ENCODE measurements at places on chromosomes 11 and 22.

DNA sequence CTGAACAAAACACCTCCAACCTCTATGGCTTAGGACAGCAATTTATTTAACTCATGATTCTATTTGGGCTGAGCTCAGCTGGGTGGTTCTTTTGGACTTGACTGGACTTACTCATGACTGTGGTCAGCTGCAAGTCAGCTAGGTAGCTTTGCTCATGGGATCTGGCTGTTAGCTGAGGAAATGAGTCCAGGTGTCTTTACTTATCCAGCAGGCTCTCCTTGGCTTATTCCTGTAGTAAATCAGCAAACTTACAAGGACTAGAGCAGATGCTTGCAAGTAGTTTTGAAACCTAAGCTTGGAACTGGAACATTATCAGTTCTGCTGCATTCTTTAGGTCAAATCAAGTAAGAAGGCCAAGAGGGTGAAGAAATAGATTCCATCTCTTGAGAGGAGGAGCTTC lies 8.0 kb upstream of the HIKESHI start:
- DNase-seq = no peak

- DNase-seq = no peak
These were observed 36.1 kb downstream of the AMBRA1 start for GRCh38 chr11:46557684-46558151.

GRCh38 chr11:78187366-78188285 lies 800 bp downstream of the KCTD21 start:
- DNase-seq = peak; percentile 76

GRCh38 chr11:16261836-16262644 lies 94.3 kb downstream of the SOX6 start:
- DNase-seq = no peak

- no peak for DNase-seq
These were observed 54.6 kb upstream of the SC5D start for GRCh38 chr11:121237686-121238658.

- DNase-seq = no peak
These were observed 4.9 kb downstream of the DAGLA start for GRCh38 chr11:61684870-61685616.

DNA sequence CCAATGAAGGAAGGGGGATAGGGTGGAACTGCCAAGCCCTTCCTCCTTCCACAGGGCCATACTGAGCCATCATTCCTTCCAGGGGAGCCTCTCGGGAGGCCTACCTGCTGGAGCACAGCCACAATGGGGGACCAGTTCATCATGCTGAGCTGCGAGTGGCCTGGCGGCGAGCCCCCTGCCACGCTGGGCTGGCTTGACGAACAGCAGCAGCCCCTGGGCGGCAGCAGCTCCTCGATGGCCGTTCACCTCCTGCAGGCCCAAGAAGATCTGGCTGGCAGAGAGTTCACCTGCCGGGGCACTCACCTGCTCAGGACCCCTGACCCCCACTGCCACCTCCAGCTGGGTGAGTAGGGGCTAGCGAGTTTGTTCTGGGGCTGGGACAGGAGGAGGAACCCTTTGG lies 5.9 kb downstream of the VSIG10L2 start:
- DNase-seq = no peak

- DNase-seq = no peak
These were observed 94.3 kb downstream of the PIWIL4 start for GRCh38 chr11:94661444-94661843.

GRCh38 chr11:134476435-134477021 lies 64.5 kb upstream of the B3GAT1 start:
- no peak for DNase-seq

DNA sequence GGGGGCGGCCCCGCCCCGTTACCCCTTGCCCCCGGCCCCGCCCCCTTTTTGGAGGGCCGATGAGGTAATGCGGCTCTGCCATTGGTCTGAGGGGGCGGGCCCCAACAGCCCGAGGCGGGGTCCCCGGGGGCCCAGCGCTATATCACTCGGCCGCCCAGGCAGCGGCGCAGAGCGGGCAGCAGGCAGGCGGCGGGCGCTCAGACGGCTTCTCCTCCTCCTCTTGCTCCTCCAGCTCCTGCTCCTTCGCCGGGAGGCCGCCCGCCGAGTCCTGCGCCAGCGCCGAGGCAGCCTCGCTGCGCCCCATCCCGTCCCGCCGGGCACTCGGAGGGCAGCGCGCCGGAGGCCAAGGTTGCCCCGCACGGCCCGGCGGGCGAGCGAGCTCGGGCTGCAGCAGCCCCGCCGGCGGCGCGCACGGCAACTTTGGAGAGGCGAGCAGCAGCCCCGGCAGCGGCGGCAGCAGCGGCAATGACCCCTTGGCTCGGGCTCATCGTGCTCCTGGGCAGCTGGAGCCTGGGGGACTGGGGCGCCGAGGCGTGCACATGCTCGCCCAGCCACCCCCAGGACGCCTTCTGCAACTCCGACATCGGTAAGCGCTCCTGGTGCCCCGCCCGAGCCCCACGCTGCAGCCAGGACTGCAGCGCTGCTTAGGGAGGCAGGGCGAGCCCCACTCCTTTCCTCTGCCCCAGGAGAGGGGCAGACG lies at the start of gene TIMP3:
Gene TIMP3 (plus strand): TSS at position 169 of the 700 bp plus-strand sequence. CDS start 297 bp downstream, at position 466.
- DNase-seq = no peak

DNA sequence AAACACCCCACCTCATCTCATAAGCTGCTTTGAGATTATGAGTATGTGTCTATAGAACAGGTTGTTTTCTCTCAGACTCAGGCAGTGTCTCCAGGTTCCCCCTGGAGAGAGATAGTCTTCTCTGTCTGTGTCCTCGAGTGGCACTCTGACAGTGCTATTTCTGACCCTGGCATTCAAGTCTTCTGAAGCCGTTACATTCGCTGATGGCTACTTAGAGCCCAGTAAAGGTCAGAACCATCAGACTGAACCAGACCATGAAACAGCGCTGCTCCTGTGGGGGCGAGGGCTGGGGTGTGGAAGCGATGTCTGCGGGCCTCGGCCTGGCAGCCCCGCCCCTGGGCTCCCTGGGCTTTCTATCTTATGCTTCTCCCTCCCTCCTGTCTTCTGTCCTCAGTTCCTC lies 23.5 kb downstream of the SHISA8 start:
- no peak for DNase-seq

DNA sequence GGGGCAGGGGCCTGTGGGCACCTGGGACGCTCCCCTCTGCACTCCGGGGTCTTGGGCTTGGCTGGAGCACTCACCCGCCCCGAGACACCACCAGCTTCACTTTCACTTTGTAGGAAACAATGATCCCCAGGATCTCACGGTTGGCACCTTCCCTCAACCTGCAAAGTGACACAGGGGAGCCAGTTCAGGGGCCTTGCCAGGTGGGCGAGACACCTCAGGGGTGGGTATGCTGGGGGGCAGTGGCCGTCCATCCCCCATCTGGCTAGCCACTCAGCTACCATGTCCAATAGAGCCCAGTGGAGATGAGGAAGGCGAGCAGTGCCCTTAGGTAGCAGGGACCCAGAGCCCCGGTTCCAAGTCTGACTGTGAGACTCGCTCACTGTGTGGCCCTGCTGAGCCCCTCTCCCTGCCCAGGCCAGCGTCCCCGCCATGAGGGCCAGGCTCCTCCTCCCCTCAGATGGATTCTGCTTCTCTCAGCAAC lies 32.3 kb downstream of the TPBGL start:
- no peak for DNase-seq

DNA sequence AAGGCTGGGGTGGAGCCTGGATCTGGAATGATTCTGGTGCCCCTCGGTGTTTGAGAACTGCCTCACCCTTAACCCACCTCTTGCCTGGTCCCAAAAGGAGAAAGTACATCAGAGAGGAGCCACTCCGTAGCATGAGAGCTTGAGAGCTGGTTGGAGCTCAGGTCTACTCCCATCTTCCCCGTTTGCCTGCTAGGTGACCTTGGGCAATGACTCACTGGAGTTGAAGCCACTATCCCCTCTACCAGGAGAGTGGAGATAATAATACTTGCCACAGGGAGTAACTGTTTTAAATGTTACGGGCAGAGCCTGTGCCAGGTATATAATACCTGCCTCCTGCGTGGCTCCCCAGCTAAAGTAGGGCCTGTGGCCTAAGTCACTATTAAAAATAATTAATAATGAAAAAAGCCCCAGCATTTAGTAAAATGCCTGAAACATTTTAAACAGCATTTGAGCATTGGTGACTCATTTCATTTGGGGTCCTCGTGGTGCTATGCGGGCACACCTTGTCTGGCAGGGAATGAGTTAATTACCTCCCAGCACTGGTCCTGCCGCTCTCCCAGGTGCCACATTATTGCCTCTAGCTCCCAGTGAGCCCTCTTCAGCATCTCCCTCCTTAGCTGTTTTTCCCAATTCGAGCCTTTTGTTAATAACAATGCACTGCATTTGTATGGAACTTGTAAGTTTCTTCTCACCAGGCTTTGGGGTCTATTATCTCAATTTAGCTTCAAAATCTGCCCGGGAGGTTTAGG lies 22.5 kb downstream of the CYTH4 start:
- DNase-seq = no peak

DNA sequence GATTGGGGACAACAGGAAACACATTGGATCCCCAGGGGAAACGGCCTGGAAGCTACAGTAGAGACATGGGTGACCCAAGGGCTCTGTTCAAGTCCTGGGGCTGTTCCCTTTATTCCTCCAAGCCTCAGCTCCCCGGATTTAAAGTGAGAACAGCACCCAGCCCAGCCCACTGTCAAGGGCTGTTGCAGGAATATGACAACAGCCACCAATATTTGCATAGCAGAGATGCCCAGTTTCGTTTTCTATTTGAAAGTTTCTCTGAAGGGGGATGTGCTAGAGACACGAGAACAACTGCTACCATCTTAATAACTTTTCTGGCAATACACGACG lies 81.1 kb upstream of the WNT7B start:
- DNase-seq = peak; percentile 66

- DNase-seq = no peak
These were observed 18.4 kb downstream of the PHF21A start for GRCh38 chr11:46102843-46103242.

DNA sequence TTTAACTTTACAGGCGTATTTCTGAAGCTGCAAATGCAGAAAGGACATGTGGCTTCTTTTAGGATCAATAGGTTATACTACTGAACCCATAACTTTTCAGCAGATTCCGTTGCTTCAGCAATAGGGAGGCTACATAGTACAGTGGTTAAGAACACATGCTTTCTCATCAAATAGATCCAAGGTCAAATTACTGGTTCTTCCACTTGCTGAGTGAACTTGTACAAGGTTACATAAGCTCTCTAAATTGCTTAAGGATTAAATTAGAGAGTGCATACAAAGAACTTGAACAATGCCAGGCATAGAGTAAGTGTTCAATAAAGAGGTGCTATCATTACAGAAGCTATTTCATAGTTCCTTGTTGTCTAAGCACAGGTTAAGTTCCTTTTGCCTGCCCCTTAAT lies 129.6 kb downstream of the BARX2 start:
- no peak for DNase-seq

GRCh38 chr11:31620434-31620833 lies 110.9 kb downstream of the ELP4 start:
- DNase-seq = no peak

DNA sequence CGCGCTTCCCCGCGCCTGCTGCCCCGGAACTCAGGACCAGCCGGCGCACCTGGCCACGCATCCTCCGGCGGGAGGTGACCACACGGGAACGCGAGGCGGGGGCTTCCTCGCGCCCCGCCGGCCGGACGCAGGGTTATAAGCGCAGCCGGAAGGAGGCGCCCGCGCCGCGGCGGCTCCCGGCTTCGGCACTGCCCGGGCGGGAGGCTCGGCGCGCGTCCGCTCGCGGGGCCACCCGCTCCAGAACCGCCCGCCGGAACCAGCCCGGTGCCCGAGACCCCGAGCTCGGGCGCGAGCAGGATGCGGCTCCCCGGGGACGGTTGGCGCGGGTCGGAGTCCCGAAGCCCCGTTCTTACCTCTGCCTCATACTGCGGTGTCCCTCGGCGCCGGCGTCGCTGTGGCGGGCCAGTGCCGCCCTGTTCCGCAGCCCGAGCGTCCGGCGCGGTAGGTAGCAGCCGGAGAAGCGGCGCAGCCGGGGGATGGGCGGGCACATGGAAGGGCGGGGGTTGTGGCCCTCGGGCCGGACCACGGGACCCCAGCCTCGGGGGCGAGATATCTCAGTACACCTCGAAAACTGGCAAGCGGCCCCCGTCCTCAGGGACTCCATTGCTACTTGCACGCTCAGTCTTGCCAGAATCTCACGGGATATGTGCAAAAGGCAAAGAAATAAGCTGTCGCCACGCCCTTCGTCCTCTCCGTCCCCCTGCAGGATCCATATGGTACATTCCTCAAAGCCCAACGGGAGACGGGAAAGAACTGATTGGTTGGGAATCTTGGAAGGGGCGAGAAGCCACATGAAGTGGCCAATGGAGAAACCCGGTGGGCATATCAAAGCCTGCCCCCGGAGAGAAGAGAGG lies 23.1 kb downstream of the MICAL3 start:
- peak; percentile 88 for DNase-seq

GRCh38 chr11:73205661-73206343 lies 12.3 kb upstream of the P2RY2 start:
- no peak for DNase-seq

GRCh38 chr11:104637662-104638170 lies 260.5 kb downstream of the CASP12 start:
- DNase-seq = no peak

DNA sequence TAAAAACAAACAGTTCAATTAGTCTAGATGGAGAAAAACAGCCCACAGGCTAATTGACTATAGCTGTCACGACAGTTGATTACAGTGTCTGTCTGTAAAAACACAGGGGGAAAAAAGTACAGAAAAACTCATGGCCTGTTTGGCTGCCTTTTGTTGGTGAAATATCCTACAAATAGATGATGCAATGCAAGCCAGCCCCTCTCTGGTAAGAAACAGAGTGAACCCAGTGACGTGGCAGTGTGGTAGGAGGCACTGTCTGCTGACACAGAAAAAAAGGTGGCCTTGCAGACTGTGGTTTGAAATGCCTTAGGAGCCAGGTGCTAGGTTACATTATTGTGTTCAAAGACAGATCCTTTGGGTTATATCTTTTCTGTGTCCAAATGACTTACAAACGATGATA lies 431.4 kb upstream of the CCDC90B start:
- DNase-seq = no peak

GRCh38 chr11:111409915-111410314 lies 30.8 kb upstream of the POU2AF1 start:
- DNase-seq = no peak

DNA sequence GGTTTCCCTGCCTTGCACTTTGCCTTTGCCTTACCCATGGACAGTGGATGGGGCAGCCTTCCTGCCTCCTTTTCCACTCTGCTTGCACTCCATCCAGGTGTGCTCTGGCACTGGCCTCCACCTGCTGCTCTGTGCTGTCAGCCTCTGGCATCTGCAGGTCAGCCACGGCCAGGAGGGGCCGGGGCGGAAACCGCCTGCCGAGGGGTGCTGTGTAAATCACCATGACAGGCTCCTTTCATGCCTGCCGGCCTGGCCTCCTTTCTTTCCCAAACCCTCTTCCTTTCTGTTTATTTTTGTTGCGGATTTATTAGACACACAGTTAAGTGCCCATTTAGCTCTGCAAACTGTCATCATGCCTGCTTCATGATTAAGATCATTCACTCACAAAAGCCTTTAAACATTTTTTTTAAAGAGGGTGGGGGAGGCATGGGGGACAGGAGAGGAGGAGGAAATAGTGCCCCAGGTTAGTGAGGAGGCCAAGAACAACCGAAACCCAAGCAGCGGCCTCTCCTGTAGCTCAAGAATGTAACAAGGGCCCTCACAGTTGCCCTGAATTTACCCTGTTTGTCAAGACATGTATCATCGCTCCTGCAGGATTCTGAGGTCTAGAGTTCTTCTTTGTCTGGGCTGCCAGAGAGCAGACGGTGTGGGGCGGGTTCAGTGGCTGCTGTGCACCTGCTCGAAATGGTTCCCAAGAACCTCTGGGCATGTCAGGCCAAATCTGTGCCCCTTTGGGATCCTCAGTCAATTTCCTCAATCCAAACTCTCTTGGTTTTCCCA lies 83.3 kb downstream of the BARX2 start:
- DNase-seq = no peak

All from CD4-positive, alpha-beta T cell treated with Interleukin-4 for 4 hours (primary cell).